ENCODE measurements at places on chromosomes 1 and 21.

GRCh38 chr1:85325920-85326319 lies 49.5 kb upstream of the BCL10 start:
- no peak for DNase-seq

GRCh38 chr1:162676750-162677149 lies 44.5 kb downstream of the DDR2 start:
- no peak for DNase-seq

GRCh38 chr1:241332987-241333386 lies 24.0 kb downstream of the RGS7 start:
- no peak for DNase-seq

DNA sequence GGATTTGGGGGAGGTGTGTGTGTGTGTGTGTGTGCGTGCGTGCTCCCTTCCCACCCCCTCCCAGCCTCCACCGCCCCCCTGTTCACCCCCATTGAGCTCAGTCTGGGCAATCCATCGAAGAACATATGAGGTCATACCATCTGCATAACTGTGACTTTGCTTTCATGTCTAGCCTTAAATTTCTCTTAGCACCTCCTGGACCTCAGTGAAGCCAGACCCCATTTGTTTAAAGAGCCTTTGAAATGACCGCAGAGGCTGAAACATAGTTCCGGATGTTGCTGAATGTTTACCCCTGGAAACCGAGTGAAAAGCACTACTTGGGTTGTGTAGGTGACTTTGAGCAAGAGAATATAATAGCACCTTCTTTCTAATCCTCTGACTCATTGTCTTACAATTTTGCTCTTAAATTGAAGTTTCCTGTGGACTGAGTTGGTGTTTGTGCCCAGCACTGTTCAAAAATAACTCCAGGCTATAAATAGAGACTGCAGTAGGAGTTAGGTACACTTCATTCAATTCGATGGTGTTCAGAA lies 75.4 kb downstream of the UBE4B start:
- no peak for DNase-seq

DNA sequence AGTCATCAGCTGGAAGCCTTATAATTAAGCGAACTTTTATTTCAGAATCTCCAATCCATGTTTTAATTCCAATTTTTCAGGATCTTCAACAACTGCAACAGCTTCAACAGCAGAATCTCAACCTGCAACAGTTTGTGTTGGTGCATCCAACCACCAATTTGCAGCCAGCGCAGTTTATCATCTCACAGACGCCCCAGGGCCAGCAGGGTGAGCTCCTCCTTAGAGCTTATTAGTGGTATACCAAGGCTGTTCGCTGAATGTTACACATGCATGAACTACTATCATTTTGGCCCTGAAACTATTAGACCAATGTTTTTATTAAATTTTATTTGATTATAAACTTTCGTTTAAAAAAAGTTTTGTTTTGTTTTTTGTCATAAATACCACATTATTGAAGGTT lies 142.4 kb downstream of the CD247 start:
- no peak for DNase-seq

DNA sequence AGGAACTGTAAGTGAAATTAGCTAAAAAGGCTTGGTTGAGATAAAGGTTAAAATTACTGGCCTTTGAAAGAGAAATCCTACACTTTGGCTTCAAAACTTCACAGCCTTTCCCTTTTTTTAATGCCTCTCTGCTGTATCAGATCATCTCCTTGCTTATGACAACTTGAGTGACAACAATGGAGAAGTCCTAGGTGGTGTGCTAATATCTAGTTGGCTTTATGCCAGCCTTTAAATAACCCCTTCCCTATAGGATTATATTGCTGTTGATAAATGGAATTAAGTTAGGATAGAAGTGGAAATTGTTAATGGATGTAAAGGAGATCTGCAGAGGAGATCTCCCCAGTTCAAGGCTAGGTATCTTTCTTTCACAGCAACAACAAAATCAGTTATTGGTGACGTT lies 130.2 kb upstream of the ATP1B1 start:
- DNase-seq, result no peak

GRCh38 chr21:42277593-42277992 lies 37.6 kb downstream of the TFF3 start:
- DNase-seq, result no peak

GRCh38 chr1:18010408-18010807 lies 97.2 kb upstream of the IGSF21 start:
- no peak for DNase-seq

DNA sequence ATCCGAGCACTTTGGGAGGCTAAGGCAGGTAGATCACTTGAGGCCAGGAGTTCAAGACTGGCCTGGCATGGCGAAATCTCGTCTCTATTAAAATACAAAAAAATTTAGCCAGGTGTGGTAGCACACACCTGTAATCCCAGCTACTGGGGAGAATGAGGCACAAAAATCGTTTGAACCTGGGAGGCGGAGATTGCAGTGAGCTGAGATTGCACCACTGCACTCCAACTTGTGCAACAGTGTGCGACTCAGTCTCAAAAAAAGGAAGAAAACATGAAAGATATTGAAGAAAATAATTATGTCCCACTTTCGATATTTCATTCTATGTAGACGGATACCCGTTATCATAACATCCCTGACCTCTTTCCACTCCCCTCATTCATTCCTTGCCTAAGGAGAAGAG lies 19.2 kb downstream of the TUT4 start:
- no peak for DNase-seq

GRCh38 chr1:170205301-170205700 lies 59.5 kb downstream of the NTMT2 start:
- DNase-seq, result no peak

DNA sequence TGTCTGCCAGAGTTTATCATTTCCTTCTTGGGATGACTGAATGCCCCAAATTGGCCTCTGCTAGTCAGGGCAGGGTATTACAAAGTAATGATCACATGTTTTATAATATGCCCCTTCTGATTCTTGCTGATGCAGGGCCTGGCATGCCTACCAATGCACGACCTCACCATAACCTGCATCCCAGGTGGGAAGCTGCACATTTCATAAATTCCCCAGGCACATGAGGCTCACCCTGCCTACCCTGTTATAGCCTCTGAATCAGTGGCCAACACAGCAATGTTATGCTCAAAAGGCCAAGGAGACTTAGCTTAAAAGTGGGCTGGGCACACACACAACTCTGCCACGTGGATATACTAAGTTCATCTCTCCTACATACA lies 28.0 kb upstream of the XPR1 start:
- no peak for DNase-seq

DNA sequence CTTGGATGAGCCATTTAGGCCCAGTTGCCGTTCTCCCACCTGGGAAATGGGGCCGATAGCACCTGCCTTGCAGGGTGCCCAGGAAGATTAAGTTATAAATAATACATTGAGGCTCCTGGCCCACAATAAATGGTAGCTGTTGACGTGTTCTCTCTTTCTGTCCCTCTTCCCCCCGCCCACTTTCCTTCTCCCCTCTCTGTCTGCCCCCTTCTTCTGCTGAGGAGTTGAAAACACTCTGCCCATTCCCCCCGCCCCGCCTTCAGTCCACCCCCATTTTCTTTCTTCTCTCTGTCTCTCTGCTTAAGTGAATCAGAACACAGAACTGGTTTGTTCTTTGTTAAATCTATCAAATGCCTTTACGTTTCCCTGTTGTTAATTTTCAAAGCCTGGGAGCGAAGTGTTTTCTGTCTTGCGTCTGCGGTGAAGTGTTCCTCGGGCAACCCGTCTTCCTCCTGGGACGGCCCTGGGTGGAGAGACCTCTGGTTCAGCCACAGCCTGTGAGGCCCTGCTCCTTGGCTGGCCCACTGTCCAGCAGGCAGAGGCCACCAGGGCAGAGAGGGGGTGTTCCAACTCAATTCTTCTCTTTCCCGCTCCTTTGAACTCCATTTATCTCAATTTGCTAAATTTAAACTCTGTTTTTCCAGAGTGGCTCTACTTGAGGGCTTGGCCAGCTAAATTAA lies 29.3 kb upstream of the SELENON start:
- no peak for DNase-seq

DNA sequence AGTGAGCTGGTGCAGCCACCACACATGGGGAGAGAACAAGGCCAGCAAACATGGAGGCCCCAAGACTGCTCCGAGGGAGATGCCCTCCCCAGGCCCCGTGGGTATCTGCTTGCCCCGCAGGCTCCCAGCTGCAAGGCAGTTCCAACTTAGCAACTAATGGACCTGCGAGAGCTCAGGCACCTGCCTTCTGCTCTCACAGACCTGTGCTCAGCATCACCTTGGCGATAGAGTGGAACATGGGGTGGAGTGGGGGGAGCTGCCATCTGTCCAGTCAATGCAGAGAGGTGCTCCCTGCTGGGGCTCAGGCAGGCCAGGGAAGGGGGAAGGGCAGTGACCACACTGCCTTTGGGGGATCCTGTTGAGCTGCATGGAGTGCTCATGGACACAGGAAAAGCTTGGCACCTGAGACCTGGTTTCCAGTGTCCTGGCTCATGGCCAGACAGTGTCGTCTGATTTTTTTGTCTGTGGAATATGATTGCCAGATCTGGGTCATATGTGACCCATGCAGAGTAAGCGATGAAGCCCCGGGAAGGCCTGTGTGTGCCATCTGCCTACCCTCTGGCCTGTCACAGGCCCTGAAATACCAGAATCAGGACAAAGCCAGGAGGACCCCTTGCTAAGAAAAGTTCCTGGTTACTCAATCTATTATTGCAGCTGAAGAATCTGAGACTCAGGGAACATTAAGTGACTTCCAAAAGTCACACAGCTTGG lies 39.9 kb upstream of the TENT5C start:
- DNase-seq, result no peak

DNA sequence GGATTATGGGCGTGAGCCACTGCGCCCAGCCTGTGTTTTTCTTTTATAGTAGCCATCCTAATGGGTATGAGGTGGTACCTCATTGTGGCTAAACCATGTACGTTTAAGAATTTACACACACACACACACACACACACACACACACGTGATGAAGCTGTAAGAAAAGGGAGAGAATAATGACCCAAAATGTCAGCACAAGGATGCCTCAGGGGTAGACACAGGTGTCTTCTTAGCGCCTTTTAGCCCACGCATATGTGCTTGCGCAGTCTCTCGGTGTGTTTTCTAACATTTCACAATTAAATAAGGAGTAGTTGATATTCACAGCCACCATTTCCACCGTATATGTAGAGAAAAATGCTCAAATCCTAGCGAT lies 782 bp upstream of the PFKL start:
- DNase-seq, result no peak

DNA sequence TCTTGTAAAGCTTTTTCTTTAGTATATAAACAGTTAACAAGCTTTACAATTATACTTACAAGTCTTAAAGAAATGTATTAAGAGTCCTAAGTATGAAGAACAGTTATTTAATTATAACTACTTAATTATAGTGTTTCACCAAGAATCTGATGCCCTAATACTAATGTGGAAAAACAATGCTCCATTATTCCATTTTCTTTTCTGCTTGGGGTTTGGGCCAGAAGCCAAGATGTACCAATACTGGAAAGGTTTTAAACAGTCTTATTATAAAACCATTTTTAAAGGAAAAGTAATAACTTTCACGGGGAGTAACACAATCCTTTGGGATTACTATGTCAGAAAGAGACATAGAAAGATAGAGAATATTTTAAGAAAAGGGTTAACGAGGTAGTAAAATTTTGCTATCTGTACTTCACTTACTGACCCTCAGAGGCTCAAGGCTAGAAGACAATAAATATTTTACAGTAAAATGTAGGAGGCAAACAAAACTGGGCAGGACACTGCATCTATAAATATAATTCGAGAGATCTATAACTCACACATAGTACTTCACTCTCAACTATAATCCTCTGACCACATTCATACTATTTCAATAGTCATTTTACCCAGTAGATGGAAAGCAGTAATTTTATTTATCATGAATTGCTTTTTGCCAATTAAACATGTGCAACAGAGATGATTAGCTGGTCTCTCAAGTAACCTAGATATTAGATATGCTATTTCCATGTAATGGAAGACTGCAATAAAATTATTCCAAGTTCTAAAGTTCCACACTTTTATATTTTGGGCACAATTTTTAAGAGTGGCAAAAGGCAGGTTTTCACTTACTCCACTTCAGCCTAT lies 63.9 kb downstream of the LTN1 start:
- DNase-seq, result no peak

DNA sequence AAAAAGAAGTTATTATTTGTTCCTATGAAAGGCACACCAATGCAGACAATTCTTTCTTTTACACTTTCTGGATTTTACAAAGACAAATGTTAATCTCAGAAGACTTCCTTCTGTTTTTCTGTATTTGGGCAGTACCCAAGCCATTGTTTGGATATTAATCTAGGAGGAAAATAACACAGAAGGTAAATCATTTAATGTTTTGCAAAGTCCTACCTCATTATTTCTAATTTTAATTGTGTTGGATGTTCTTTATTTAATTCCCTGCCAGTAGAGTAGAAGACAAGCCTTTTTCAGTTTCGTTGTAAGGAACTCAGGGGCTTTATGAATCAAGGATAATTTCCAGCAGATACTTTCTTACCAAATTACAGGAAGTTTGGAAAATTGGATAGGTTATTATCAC lies 118.3 kb downstream of the VPS13D start:
- DNase-seq, result no peak

GRCh38 chr21:41868062-41868710 lies 11.0 kb downstream of the PRDM15 start:
- no peak for DNase-seq

DNA sequence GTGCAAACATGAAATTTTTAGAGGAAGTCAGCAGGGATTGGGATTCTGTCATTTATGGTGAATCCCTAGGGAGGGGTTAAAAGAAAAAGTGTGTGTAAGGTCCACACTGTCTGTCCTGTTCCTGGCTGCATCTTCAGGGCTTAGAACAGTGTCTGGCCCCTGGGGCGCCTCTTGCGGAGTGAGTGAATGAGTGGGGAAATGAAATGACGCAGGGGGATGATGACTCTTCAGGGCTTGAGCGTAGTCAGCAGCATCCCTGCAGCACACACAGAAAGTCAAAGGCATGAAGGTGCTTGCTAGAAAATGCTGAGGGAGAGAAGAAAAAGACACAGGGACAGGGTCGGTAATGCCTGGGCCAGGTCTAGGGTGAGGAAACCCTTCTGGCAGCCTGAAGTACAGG lies 57.8 kb downstream of the PGBD5 start:
- no peak for DNase-seq

DNA sequence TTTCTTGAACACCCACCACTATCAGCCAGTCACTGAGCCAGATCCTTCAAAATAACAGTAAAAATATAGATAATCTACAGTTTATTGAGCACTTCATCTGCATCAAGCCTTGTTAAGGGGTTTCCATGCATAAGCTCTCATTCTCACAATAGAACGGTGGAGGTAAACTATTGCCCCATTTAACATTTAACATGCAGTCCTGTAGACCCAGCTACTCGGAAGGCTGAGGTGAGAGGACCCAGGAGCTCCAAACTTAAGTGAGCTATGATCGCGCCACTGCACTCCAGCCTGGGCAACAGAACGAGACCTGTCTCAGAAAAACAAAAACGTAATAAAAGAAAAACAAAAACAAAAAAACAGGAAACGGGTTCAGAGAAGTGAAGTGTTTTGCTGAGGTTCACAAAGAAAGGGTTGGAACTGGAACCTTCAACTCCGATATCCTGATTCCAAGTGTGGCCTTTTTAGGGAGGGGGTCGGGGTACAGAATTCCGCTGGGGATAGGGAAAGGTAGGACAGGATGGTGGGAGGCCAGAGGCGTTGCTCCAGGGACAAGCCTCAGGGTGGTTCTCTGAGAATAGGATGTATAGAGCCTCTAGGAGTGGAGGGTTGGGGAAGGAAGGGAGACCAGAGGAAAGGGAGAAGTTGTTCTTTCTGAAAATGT lies 11.6 kb upstream of the SESN2 start:
- no peak for DNase-seq

Data from hypothalamus (tissue), 51 donors.